Pulmonary artery endothelial cell (primary cell): ENCODE measurements at places on chromosomes 2 and 18. TPM values are rescaled to one million over a fixed set of nuclear protein-coding genes. Genes with fewer than 3 reads are reported as not detected.

ANO7 gene
- total RNA-seq, result 0.25 and 0.59 TPM in 2 replicates

CD207 gene
- total RNA-seq, result not detected in 2 replicates

TNFAIP6 gene
- total RNA-seq, result not detected in 2 replicates

KCNE4 gene
- not detected in 2 replicates for total RNA-seq

C2orf76 gene
- 10.4 and 11.5 TPM in 2 replicates for total RNA-seq

HOXD9 gene
- not detected in 2 replicates for total RNA-seq

SKA1 gene
- 13.1 and 23.0 TPM in 2 replicates for total RNA-seq

CRYBA2 gene
- total RNA-seq, result not detected in 2 replicates

TTN gene
- 0.95 and 2.7 TPM in 2 replicates for total RNA-seq

B4GALT6 gene
- 9.1 and 12.2 TPM in 2 replicates for total RNA-seq

SULT1C3 gene
- not detected in 2 replicates for total RNA-seq

SERPINB11 gene
- total RNA-seq, result not detected in 2 replicates

EIPR1 gene
- total RNA-seq, result 42.2 and 44.8 TPM in 2 replicates

DTNA gene
- 5.7 and 10.0 TPM in 2 replicates for total RNA-seq

EML6 gene
- total RNA-seq, result 1.1 and 2.0 TPM in 2 replicates

SOWAHC gene
- total RNA-seq, result 2.6 and 6.4 TPM in 2 replicates

SMPD4 gene
- 14.8 and 17.2 TPM in 2 replicates for total RNA-seq

TUBB8B gene
- total RNA-seq, result not detected in 2 replicates

NPHP1 gene
- total RNA-seq, result 2.7 and 4.8 TPM in 2 replicates

TTC31 gene
- total RNA-seq, result 7.3 and 10.1 TPM in 2 replicates

SPDYA gene
- total RNA-seq, result 0.79 and 1.0 TPM in 2 replicates

IL18R1 gene
- total RNA-seq, result 3.7 and 8.3 TPM in 2 replicates

MPP4 gene
- 9.0 TPM in 2 replicates for total RNA-seq

KLHL30 gene
- not detected in 2 replicates for total RNA-seq

GPAT2 gene
- 5.1 and 6.3 TPM in 2 replicates for total RNA-seq

DIPK1C gene
- total RNA-seq, result not detected in 2 replicates

GAREM1 gene
- 0.40 and 0.81 TPM in 2 replicates for total RNA-seq

CACNB4 gene
- 0.13 and 0.21 TPM in 2 replicates for total RNA-seq

CYS1 gene
- total RNA-seq, result 0.04 and 0.07 TPM in 2 replicates

KCNF1 gene
- total RNA-seq, result 0.04 and 0.20 TPM in 2 replicates

TBR1 gene
- total RNA-seq, result 0.04 and 0.07 TPM in 2 replicates

TBC1D8 gene
- 43.1 and 52.5 TPM in 2 replicates for total RNA-seq

TRAPPC12 gene
- total RNA-seq, result 41.8 and 51.0 TPM in 2 replicates

UGT1A8 gene
- total RNA-seq, result not detected in 2 replicates
